ENCODE measurements at places on chromosomes 13 and 19.

DNA sequence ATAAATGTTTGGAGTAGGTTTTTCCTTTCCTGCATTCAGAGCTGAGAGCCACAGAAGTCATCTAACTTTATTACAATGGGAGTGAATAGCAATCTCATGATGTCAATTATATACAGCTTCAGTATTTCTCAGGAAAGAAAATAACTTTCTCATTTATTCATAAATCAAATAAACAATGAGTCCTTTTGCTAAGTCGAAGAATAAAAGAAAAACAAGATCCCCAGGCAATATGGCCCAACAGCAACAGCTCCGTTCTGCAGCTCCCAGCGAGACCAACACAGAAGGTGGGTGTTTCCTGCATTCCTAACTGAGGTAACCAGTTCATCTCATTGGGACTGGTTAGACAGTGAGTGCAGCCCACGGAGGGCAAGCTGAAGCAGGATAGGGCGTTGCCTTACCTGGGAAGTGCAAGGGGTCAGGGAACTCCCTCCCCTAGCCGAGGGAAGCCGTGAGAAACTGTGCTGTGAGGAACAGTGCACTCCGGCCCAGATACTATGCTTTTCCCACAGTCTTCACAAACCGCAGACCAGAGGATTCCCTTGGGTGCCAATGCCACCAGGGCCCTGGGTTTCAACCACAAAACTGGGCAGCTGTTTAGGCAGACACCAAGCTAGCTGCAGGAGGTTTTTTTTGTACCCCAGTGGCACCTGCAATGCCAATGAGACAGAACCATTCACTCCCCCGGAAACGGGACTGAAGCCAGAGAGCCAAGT is 128.2 kb downstream of the SLITRK1 start:
- no peak for DNase-seq

DNA sequence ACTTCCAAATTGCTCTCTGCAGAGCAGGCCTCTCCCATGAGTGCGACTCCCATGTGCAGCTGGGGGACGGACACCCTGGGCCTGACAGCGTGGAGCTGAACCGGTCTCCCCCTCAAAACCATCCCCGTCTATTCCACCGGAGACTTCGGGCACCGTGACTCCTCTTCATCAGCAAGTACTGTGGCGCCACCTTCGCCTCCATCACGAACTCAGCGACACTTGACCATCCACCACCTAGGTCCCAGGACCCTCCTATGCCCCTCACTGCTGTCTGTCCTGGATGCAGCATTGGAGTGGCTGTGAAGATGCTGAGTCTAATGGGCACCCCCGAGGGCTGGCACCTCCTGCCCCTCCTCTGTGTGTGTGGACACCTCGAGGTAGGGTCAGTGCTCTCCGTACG is 20.6 kb downstream of the CILP2 start:
- no peak for DNase-seq

DNA sequence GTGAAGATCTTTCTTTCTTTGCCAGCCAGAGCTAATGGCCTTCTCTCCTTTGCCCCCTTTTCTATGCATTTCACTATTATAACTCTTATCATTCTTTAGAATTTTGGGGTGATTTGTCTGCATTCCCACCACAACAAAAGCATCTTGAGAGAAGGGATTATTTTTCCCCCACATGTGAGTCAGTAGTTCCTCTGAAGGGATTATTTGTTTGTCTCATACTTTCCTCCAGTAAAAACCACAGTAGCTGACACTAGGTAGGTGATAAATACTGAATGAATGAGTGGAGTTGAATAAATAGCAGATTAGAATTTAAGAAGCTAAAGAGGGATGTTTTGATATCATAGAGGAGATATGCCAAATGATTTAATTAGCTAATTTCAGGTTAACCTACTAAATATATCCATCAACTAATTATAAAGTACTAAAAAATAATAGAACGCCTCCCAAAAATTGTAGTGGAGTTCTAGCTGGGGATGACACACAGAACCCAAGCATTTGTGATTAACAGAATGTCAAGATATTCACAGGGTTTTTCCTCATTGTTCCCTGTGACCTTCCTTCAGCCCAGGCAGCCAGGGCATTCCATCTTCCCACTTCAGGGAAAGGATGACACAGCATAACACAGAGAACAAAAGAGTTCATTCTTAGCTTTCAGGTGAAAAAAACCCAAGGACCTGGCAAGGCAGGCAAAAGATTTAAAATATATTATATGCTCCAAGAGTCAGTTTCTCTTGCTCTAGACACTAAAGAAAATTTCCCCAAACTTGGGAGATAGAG is 3.5 kb upstream of the TBC1D4 start:
- no peak for DNase-seq

DNA sequence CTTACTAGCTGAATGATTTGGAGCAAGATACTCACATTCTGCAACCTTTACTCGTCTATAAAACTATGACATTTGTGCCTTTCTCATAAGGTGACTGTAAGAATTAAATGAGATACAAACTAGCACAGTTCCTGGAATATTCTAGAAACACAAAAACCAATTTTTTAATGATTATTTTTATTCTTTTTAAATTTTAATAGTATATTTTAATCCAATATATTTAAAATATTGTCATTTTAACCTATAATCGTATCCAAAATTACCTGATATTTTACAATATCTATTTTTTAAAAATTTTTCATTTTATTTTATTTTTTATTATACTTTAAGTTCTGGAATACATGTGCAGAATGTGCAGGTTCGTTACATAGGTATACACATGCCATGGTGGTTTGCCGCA is 238.1 kb downstream of the OLFM4 start:
- DNase-seq, result no peak

GRCh38 chr13:46530084-46530935 is 22.7 kb upstream of the LRCH1 start:
- no peak for DNase-seq

DNA sequence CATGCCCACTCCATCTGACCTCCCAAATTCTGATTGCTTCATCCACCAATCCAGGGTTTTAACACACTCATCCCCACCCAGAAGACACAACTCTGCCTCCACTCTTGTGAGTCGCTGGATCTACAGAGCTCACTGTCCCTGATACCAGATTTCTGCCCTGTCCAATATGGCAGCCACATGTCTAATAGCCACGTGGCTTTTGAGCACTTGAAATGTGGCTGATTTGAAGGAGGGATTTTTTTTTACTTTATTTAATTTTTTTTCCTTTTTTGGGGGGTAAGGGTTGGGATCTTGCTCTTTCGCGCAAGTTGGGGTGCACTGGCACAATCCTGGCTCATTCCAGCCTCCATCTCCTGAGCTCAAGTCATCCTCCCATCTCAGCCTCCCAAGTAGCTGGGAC is 24.8 kb upstream of the OLFM2 start:
- no peak for DNase-seq

Data from CD8-positive, alpha-beta memory T cell (primary cell).